ENCODE measurements at places on chromosomes 12 and 14.

- no peak for DNase-seq
Observed at GRCh38 chr12:106445959-106446358, 88.4 kb downstream of the POLR3B start.

DNA sequence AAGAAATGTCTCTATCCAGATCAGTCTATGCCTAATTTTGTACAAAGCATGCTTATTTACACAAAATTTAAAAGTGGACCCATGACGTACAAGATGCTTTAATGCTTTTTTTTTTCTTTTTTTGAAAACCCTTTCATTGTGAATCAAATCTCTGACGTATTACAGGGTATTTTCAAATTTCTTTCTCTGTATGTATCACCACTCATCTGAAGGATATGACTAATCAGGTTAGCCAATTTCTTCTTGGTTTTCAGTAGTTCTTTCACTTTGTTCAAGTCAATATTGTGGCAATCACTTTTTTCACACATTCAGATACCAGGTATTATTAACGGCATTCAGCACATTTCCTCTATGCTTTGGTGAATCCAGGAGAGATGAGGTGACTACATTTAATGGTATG lies 685.3 kb downstream of the TRHDE start:
- DNase-seq = no peak

DNA sequence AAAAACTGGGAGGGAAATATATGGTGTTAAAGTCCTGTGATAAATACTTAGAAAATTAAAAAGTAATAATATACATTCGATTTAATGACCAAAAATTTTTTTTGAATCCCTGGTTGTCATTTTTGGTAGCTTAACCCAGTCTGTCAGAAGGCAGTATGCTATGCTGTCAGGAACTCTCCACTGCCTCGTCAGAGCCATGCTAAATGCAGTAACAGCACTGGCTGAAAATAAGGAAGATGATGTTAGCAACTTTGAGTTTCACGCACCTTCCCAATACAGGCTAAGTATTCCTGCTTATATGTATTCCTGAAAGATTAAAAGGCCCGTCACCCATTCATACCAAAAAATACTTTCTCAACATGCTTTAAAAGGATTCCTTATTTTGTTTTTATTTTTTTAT lies 34.2 kb downstream of the SAV1 start:
- no peak for DNase-seq

DNA sequence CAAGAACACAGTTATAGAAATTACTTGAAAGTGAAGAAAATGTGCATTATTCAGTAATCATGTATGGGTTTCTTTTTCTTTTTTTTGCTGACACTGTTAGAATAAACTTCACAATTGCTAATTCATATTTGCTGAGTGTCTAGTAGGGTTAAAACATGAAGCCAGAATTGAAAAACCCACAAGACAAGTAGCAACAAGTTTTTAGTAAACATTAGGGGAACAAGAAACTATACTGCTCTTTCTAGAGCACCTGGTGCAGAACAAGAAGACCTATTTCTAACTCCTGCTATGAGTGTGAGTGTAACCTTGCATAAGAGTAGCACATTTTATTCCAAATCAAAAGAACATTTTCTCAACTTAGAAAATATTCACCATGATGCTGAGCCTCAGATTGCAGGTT lies 83.2 kb downstream of the ITPR2 start:
- DNase-seq = no peak

Measured in AG09319 (cell line).